ENCODE measurements at places on chromosomes 6 and 20.

GRCh38 chr6:149934249-149935156 is 7.3 kb upstream of the ULBP2 start:
- DNase-seq: peak; percentile 36

DNA sequence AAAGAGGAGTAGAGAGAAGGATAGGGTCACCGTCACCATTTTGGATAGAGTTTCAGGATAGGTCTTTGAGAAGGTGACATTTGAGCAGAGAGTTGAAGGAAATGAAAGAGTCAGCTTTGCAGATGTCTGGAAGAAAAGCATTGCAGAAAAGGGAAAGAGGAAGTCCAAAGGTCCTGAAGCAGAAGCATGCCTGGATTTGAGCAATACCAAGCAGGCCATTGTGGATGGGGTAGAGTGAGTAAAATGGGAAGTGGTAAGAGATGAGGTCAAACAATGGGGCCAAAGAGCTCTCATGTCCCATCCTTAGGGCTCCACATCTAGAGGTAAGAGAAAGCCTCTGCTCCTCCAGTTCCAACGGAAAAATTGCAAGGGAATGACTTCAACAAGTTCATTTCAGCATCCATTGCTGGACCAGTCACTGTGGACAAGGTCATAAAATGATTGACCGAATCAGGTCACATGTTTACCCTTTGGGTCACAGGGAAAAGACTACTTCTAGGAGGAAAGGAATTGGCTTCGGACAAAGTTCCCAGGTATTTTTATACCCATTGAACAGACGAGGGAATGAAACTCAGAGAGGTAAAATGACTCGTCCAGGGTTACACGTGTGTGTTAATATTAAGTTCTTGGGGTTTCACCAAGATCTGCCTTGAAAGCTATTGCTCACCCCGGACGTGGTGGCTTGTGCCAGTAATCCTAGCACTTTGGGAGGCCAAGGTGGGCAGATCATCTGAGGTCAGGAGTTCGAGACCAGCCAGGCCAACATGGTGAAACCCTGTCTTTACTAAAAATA is 6.6 kb upstream of the SAMHD1 start:
- DNase-seq: no peak

GRCh38 chr6:77286541-77286940 is 176.8 kb downstream of the HTR1B start:
- no peak for DNase-seq

DNA sequence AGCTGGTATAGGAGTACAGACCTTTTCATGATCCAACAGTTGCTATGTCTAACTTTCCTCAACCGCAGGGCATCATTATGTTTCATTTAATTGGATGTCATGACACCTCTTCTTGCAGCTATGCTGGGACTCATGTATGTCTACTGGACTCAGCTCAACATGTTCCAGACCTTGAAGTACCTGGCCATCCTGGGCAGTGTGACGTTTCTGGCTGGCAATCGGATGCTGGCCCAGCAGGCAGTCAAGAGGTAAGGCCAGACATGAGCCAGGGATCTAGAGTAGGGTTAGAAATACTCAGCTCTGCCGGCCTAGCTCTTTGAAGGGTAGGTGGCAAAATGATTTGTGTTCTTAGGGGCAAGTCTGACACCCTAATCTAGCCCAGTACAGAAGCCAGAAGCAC is 25.2 kb downstream of the GHRH start:
- DNase-seq: no peak

DNA sequence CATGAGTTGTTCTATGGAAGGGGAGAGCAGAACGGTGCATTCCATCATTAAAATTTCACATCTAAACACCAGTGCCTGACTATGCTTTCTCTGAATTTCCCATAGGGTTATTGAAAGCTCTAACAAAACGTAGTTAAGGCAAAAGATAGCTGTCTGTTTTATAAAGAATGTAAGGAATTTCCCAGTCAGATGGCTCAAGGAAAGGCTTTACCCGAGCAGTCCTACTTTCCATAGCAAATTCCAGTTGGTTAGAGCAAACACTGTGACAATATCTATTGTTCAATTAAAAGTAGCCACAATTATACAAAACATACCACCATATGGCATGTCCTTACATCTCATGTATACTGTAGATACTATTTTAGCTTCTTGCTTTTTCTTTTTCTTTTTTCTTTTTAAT is 1059.5 kb upstream of the FLRT3 start:
- DNase-seq: peak; percentile 9

- DNase-seq: no peak
These were observed 47.2 kb upstream of the IPCEF1 start for GRCh38 chr6:154403788-154404187.

- DNase-seq: no peak
These were observed 697.6 kb downstream of the HACE1 start for GRCh38 chr6:104162036-104162669.

DNA sequence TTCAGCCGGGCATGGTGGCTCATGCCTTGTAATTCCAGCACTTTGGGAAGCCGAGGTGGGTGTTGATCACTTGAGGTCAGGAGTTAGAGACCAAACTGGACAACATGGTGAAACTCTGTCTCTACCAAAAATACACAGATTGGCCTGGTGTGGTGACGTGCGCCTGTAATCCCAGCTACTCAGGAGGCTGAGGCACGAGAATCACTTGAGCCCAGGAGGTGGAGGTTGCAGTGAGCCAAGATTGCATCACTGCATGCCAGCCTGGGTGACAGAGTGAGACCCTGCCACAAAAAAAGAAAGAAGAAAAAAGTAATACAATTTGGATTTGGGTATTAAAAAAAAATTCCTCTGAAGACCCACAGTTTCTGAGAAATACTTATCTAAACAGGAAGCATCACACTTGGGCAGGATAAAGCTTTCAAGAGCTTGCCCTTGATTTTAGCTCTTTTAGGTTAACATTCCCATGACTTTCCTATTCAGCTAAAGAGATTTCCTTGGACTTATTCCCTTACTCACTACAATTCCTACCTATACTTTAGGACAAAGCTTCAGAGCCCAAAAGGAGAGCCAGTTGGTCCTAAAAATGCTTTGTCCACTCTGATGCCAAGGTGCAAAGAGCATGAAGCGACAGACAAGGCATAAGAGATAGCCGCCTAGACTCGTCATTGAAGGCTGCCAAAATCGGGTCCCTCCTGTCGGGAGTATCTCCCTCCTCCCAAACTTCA is 1.9 kb downstream of the ELOVL2 start:
- DNase-seq: no peak

DNA sequence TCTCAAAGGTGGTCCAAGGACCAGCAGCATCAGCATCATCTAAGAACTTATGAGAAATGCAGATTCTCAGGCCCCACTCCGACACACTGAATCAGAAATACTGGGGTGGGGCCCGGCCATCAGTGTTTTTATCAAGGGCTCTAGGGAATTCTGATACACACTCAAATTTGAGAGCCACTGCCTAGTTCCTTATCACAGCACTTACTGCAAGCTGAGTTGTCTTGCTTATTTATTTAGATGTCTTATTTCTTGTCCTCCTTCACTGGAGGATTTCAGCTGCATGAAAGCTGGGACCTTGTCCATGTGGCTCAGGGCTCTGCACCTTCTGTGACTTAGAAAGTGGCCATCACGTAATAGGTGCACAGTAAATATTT is 139.4 kb upstream of the RREB1 start:
- DNase-seq: no peak

- no peak for DNase-seq
These were observed 1.9 kb upstream of the IRF4 start for GRCh38 chr6:389622-390021.

- DNase-seq: no peak
These were observed 411.8 kb downstream of the PREX1 start for GRCh38 chr20:48416002-48416401.

GRCh38 chr6:140790109-140790508 is 1342.6 kb upstream of the GJE1 start:
- no peak for DNase-seq

GRCh38 chr6:4155848-4156466 is 20.6 kb upstream of the ECI2 start:
- DNase-seq: no peak

- no peak for DNase-seq
These were observed 48.7 kb upstream of the RPS6KA2 start for GRCh38 chr6:166675736-166676135.

DNA sequence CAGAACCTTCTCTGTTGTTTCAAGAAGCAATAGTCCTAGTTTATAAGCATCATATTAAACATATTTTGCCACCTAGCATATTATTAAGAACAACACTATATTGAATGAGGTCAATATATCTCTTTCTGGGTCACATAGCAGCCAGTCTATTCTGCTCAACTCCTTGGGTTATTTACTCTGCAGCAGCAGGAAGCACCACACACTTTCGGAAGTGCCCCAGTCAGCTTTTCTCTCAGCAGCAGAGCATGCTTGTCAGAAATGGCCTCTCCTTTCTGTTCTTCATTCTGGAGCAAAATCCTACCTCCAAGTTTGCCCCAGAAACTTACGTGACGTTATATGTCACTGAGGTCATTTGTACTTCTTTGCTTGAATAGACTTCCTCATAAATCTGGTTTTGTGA is 22.7 kb downstream of the CFAP206 start:
- DNase-seq: no peak

DNA sequence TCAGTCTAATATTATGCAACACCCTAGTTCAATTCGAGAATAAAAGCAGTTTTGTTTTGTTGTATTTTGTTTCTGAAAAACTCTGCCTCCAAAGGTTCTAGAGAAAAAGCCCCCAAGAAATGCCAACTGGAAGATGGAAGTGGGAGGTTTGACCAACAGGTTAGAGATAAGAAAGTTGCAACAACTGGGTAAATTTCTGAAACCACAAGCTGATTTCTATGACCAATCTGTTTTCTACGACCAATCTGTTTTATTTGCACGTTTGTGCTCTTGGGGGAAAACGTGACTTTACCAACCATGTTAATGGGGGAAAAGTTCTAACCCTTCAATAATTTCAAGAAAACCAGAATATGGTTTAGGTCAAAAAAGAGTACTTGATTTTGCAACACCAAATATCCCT is 173.2 kb downstream of the PDE7B start:
- no peak for DNase-seq

DNA sequence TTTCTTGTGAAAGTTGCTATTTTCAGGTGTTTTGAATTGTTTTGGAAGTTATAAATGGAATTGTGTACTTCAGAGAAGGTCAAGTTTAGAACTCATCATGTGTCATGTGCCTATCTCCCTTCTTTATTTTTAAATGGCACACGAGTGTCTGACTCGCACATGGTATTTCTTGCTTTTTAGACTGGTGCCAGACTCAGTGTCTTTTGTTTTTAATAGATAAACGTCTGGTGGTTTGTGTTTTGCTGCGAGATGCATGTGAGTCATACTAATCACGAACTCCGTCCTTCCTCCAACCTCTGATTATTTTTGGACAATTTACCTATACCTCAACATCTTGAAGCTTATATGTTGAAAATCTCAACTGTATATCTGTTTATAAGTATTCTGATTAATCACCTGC is 292.1 kb downstream of the CDKAL1 start:
- DNase-seq: no peak

DNA sequence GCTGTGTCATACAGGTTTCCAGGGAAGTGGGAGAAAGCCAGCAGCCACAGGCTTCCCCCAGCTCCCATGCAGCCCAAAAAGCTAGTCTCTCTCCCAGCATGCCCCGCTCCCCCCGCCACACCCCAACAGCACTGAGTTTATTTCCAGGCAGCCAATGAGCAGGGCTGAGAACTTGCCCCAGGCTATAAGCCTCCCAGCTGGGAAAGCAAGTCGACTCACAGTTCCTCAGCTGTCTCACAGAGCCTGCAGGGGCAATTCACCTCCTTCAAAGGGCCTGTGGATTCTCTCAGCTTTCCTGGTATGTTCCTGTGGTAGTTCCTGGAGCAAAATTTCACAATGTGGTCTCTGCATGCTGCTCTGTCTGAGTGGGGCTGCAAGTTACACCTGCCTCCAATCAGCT is 34.2 kb downstream of the PAX1 start:
- no peak for DNase-seq

- no peak for DNase-seq
These were observed 20.7 kb downstream of the RAB22A start for GRCh38 chr20:58330249-58330648.

DNA sequence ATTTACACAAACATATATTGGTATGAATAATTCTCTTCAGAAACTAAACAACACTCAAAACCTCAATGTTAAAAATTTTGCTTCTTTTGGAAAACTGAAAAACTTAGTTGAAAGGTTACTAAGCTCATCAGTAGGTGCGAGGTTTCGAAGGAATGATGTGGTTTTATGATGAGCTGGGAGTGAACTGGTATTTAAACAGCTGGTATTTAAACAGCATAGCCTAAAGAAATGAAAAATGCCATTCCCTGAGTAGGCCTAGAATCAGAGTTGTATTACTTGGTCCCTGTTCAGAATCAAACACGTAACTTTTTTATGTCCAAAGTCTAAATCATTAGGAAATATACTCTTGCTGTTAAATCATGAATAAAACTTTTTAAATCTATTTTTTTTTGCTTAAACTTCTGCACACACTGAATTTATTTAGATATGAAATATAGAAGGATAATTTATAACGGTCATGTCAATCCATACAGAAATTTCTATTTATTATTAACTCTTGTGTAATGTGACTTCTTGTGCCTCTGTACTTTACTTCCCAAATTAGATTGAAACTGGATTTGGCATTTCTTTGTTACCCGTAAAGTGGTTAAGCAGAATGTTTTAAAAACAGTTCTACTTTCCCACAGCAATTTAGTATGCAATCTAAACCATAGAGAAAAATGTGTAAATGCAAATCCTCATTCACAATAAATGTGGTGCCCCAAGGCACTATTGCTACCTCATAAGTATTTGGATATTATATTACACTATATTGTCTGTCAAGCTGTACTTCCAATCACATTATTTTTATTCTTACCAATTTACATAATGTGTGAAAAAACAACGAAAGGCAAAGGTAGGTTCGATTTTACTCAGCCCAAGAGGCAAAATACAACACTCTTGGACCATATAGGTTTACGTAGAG is 124.1 kb downstream of the HS3ST5 start:
- no peak for DNase-seq

DNA sequence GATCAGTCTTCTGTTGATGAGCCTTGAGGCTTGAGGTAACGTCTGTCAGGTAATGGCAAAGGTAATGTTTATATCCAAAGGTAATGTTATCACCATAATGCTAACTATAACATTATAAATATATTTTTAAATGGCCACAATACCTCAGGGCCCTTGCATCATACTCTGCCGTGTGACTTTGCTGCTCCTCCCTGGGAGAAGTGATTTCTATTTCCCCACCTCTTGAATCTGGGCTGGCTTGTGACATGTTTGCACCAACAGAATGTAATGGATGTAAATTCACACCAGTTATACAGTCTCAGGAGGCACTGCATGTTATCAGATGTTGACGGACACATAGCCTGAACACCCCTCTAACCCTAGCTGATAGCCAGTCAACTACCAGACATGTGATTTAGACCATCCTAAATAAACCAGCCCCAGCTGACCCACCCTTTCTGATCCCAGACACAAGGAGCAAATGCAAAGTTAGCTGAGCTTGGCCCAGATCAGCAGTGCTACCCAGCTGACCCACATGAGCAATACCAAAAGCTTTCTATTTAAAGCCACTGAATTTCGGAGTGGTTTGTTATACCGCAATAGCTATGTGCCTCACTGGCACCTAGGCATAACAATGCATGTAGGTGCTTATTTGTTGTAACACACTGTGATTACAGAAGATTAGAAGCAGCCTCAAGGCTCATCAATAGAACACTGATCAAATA is 93.8 kb upstream of the SIRPA start:
- no peak for DNase-seq

GRCh38 chr20:59039233-59039632 is 3.4 kb downstream of the PRELID3B start:
- no peak for DNase-seq

GRCh38 chr6:150940941-150941340 is 75.4 kb downstream of the MTHFD1L start:
- no peak for DNase-seq

Data from kidney (tissue), 22 donors.